ENCODE measurements at places on chromosomes 5 and 9.

- DNase-seq = no peak
Measured at GRCh38 chr9:468766-469426, 254.2 kb downstream of the DOCK8 start.

DNA sequence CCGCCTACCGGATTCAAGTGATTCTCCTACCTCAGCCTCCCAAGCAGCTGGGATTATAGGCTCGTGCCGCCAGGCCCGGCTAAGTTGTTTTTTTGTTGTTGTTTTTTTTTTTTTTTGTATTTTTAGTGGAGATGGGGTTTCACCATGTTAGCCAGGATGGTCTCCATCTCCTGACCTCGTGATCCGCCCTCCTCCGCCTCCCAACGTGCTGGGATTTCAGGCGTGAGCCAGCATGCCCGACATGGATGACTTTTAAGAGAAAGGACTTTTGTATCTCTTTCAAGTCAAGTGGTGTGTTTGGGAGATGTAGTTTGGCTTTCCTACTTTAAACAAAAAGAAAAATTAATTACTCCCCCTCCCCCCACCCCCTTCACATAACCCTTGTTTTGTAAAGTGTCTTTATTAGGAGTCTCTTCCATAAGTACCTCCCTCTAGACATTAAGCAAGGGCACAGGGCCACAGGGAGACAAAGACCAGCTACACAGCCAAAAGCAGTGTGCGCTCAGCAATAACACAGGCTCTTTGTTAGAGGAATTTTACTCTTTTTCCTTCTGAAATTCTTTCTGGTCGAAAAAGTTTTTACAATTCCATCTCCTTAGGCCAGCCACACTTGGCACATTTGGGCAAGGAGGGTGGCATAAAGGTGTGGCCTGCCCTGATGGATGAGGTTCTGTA, 31.2 kb downstream of the JAKMIP2 start:
- DNase-seq = no peak

DNA sequence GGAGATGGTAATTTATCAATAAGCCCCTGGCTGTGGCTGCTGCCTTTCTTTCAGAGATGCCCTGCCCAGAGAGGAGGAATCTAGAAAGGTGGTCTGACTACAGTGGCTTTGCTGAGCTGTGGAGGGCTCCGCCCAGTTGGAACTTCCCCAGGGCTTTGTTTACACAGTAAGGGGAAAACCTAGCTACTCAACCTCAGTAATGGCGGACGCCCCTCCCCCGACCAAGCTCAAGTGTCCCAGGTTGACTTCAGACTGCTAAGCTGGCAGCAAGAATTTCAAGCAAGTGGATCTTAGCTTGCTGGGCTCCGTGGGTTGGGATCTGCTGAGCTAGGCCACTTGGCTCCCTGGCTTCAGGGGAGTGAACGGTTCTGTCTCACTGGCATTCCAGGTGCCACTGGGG, 865.4 kb upstream of the ACO1 start:
- DNase-seq = no peak

GRCh38 chr5:57320582-57320981, 146.7 kb downstream of the GPBP1 start:
- no peak for DNase-seq
